Stimulated activated CD4-positive, alpha-beta T cell treated with anti-CD3 and anti-CD28 coated beads, Interleukin-1b, Interleukin-23, amount 100 ng/mL, for 24 hours (primary cell): ENCODE measurements at places on chromosomes 4 and X.

DNA sequence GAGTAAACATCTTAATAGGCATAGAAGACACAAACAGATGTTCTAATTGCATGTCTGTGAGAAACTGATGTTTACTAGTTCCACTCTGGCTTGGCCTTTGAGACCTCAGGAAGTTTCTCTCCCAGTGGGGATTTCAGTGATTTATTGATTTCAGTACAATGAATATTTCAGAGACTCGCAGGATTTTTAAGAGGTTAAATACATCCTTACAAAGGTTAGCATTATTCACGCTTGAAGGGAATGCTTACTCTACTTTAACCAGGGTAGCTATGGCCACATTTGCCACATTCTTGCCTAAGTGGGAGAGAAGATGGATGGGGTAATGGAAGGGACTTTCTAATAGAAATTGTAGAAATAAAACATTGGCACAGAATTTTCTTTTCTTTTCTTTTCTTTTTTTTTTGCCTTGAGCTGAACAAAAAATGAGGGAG is 480.1 kb downstream of the SPRY1 start:
- no peak for DNase-seq

- DNase-seq: peak; percentile 23
These were observed 298.3 kb downstream of the TEX13A start for GRCh38 chrX:104922206-104922621.

- no peak for DNase-seq
These were observed 202.0 kb downstream of the DHX15 start for GRCh38 chr4:24382381-24382780.

GRCh38 chrX:40012868-40013265 is 84.9 kb downstream of the BCOR start:
- DNase-seq: no peak

- no peak for DNase-seq
These were observed 1047.6 kb downstream of the TECRL start for GRCh38 chr4:63361628-63362027.

DNA sequence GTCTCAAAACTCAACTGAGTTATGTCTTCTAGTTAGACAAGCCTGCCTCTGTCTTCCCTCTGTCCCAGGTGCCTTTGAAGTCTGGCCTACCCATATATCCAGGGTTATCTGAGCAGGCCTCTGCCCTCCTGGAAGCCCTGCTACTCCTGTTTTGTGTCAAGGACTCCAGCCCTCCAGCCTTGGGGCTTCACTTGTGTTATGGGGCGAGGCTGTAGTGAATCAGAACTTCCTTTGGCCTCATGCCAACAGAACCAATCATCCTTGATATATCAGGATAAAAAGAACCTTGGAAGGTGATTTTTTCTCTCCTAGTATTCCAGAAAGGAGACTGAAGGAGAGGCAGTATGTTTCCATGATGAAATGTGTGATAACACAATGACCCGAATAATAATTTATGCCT is 8.9 kb upstream of the ADGRG4 start:
- DNase-seq: no peak

- DNase-seq: no peak
These were observed 83.3 kb downstream of the HPRT1 start for GRCh38 chrX:134543288-134543687.

DNA sequence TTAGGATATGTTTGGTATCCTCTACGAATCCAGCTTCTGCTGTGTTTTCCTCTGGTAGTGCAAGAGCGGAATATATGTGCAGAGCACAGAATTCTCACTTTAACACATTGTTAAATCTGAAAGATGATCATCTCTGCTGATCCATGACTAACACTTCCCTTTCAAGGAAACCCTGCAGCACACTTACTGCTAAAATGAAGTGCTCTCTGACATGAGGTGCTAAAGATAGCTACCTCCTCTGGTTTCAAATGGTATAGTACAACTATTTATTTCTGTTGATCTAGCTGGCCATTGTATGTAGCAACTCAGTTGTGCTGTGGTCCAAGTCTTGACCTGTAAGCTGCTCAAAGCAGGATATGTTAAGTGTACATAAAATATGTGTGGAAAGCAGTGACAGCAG is 162.4 kb upstream of the FMR1 start:
- DNase-seq: no peak

DNA sequence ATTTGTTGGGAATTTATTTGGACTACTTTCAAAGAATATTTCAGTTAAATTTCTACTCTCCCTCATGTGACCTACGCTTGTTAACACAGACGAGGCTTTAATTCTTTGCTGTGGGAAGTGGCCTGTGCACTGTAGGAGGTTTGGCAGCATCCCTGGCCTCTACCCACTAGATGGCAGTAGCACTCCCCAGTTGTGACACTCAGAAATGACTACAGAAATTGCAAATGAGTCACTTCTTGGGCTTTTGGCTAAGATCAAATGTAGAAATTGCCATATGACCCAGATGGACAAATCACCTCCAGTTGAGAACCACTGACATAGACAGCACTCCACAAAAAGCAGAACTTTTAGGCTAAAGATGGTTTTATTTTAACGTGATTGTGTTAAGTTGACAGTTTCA is 22.1 kb downstream of the PIR start:
- DNase-seq: no peak

GRCh38 chr4:103998756-103999155 is 279.0 kb upstream of the TACR3 start:
- no peak for DNase-seq

DNA sequence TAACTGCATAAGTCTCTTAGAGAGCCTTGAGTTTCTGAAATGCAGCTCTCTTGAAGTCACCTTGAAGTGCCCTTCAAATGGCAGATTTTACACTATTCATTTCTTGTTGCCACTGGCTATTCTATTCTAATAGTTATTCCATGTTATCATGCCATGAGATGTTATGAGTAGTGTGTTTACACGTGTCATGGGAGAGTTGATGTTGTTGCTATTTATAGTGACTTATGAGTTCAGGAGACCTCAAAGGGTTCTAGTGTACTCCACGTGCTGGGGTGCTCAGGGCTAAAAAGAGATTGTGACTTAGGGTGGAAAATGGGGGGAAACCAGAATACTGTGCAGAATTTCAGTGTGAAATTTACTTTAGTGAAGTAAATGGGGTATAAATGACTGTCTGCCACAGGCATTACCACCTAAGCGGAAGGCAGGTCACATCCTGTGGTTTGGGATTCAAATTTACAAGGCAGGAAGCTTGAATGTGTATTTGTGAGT is 77.1 kb upstream of the SLC4A4 start:
- no peak for DNase-seq
